NCI-H1930 (cell line): ENCODE measurements at places on chromosomes 12 and 14.

- DNase-seq: no peak
Measured at GRCh38 chr12:6824085-6824775, 2.6 kb downstream of the GPR162 start.

DNA sequence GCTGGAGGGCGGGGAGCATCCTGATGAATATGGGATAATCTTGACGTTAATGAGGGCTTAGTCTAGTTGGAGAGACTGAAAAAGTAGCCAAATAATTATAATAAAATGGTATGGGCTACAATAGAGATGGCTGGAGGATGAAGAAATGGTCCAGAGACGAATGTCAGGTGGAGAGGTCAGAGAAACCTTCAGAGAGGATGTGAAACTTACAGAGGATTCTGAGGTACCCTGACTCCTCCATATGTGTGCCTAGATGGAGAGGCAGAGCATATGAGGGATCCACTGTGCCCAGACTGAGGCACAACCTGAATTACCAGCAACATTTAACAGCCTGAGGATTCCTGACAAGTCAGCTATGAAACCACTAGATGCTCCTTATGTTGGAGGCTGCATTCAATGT is 417.0 kb downstream of the ATP23 start:
- no peak for DNase-seq

DNA sequence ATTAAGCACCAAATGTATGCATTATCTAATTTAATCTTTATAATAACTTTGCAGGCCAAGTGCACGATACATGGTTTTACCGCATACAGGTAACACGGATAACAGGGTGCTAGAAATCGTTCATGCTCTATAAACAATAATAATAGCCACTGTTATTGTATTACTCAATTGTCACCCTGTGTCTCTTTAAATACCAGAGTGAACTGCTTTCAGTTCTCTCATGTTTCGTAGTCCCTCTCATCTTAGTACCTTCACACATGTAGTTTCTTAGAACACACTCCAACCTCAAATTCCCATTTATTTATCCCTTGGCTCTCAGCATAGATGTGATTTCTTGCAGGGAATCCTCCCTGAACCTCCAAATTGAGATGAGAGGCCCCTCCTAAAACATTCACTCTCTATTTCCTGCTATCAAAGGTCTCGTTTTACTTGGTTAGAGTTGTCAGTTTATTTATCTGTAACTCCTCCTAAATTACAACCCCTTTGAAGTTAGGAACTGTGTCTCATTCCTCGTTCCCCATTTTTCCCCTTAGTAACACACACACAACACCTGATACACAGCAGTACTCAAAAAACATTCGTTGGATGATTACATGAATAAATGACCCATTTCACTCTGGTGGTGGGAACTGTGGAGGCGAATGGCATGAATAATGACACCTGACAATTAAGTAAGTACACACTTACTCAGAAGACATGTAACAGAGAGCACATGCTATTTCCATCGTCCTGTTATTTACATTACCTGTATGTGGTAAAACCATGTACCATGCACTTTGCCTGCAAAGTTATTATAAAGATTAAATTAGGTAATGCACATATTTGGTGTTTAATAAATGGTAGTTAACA is 134.6 kb downstream of the BTG1 start:
- no peak for DNase-seq

GRCh38 chr14:88792473-88793258 is at the start of gene EML5:
EML5 (minus strand) TSS chr14:88792953; CDS start chr14:88792503, 450 bp downstream.
- DNase-seq: peak; percentile 74

DNA sequence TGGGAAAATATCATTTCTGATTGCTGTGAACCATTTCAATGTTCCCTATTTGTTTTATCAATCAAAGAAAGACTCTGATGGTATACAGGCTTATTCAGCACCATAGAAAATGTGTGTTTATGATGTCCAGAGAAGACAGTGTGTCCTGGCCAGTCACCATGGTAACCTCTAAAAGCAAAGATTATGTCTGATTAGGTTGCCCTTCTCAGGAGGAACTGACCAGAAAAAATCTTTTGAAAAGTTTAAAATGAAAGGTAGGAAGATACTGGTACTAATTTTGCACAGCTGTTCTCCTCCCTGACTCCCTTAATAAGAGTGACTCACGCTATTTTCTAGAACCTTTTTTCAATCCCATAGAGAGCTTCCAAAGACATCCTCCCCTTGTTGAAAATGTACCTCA is 391.8 kb upstream of the DCN start:
- DNase-seq: no peak
